Stimulated activated CD8-positive, alpha-beta memory T cell treated with anti-CD3 and anti-CD28 coated beads, Interleukin-4, amount 100 ng/mL, for 4 hours (primary cell): ENCODE measurements at places on chromosomes 2 and 18.

DNA sequence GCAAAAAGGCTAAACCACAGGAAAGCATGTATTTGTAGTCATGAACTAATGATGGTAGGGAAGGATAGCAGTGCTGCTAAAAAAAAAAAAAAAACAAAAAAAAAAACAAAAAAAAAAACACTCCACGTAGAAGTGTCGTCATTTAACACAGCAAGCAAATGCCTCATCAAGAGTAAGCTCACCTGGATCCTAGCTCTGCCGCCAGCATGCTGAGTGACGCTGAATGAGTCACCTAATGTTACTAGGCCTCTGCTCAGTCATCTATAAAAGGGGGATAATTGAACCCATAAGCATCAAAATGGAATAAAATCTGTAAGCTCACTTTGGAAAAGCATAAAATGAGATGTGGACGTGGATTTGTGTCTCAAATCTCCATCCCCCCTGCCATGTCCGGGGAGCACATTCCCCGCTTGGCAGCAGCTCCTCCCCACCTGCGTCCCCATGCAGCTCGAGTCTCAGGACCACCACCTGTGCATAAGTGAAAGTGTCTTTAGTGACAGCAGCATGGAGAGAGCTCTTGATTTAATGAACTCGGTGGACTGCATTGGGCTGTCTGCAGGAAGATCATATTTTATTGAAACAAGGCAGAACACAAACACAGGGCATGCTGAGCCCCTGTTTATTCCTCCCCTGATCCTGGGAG lies 427.5 kb downstream of the LRATD1 start:
- no peak for DNase-seq

- no peak for DNase-seq
Measured at GRCh38 chr2:52117299-52117698, 1085.4 kb upstream of the NRXN1 start.

GRCh38 chr2:191580581-191580980 lies 97.4 kb upstream of the NABP1 start:
- DNase-seq: no peak

- no peak for DNase-seq
Measured at GRCh38 chr18:47912343-47912742, 18.1 kb downstream of the SMAD2 start.
